Sigmoid colon (tissue), 7 donors: ENCODE measurements at places on chromosomes 7 and 10. TPM values are rescaled to one million over a fixed set of nuclear protein-coding genes. Genes with fewer than 3 reads are reported as not detected.

- no peak for DNase-seq
Measured at GRCh38 chr7:29224726-29225125, 30.2 kb downstream of the CHN2 start.

DNA sequence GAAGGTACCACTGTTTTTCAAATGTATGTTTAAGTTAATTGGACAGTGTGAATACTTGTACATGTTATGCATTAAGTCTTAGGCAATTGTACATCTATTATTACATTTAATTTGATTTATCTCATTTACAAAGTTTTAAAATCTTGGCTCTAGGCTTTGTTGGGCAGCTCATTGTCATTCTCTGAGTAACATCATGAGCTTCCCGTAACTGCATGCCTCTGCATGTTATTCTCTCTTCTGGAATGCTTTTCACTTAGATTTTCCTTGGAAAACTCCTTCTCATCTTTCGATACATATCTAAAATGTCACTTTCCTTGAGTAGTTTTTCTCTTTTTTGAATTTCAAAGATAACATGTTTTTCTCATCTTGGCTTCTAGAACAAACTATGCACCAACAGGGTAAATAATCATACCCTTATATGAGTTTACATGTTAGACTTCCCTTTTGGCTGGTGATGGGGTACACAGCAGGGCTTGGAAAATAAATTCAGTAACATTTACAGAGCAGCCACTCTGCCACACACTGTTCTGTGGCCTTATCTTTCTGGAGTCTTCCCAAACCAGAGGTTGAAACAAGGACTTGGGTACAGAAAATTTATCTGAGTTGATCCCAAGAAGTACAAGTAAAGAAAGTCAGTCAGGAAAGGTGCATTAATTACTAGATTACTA lies 42.2 kb upstream of the A1CF start:
- DNase-seq = no peak

DNA sequence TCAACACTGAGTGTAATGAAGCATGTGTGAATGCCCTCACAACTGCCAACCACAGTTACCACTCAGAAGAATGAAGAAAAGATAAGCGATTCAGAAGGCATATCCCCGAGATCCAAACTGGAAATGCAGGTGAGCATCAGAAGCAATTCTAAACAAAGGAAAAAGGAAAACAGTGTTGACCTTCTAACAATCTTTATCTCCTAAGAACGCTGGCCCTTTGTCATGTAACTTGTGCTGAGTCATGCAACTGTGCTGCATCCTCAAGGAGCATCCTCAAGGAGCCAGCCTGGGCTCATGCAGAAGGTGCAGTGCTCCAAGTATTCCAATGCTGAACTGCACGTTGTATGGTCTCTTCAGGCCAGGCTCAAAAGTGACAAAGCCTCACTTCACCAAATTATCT lies 30.6 kb downstream of the SEC61G start:
- no peak for DNase-seq

- DNase-seq = no peak
Measured at GRCh38 chr10:58784361-58784760, 271.7 kb downstream of the BICC1 start.

GRCh38 chr7:137965942-137966640 lies 35.8 kb downstream of the CREB3L2 start:
- no peak for DNase-seq

GRCh38 chr10:81251457-81252115 lies 623.4 kb upstream of the NRG3 start:
- no peak for DNase-seq

DNA sequence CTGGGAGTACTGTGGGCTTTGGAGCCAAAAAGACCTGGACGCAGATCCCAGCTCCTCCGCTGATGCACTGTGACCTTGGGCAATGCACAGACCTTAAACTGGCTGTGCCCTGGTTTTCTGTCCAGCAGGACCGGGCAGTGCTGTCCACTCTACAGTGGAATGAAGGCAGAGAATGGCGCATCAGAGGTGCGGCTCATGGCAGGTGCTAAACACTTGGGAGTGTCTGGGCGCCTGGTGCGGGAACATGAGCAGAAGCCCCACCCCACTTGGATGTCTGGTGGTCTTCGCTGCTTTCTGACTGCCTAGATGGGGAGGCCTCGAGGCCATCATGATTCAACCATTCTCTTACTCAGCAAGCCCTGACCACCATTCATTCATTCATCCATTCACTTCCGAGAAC lies 153.7 kb downstream of the GRK5 start:
- DNase-seq = no peak

DNA sequence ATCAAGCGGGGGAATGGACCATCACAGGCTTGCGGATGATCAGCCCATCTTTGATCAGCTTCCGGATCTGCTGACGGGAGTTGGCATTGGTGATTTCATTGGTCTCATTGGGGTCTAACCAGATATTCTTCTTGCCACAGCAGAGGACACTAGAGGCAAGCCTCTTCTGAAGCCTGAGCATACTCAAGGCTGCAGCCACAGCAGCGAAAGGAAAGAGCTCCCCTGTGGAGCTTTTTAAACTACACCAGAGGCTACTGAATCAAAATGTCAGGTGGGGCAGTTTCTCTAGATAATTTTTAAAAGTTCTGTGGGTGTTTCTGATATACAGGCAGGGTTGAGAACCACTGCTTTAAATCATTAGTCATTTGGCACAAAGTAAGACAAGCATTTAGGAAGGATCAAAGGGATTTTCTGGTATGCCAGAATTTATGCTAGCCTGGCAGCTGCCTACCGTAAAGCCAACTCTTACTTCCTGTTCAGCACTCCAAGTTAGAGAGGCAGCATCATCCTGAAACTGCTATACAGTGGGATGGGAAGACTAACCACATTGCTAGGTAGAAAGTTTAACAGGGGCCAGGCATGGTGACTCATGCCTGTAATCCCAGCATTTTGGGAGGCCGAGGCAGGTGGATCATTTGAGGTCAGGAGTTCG lies 7.0 kb downstream of the NAPEPLD start:
- no peak for DNase-seq

DNA sequence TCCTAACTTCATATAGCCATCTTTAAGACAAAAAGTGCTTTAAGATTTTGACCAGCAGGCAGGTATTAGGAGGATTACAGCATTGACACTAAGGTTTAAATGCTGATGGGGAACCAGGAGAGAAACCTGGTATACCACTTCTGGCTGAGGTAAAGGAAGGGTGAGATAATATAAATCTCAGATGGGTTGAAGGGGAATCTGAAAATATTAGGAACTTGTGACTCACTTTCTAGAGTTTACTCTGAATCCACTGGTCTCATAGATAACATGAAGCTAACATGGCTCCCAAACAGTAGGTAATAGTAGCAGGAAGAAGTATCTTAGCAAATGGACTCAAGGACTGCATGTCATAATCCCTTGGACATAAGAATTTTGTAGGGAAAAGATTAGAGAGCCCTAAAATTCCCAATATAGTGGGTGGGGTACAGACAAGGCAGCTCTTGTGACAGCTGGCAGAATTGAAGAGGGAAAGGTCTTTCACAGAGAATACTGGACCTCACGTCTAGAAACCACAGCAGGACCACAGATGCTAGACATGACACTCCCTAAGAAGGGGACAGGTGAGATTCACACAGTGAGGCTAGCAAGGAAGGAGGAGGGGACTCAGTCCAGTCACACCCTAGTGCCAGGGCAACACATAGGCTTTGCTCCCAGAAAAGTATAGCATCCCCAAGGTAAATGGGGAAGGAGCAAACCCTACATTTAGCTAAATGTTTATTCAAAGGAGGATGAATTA lies 3.5 kb downstream of the PTTG1IP2 start:
- no peak for DNase-seq

NKX2-3 gene
- 33.1 TPM for total RNA-seq

NFE2L3 gene
- total RNA-seq = 0.55 TPM

MLXIPL gene
- total RNA-seq = 14.4 TPM

NUTM2D gene
- total RNA-seq = 1.5 TPM

OR2A25 gene
- not detected for total RNA-seq

MARVELD1 gene
- total RNA-seq = 24.0 TPM

CLCN1 gene
- 0.14 TPM for total RNA-seq

STAM gene
- total RNA-seq = 17.2 TPM

RARRES2 gene
- total RNA-seq = 447 TPM
